ENCODE measurements at places on chromosomes 12 and 14. TPM values are rescaled to one million over a fixed set of nuclear protein-coding genes. Genes with fewer than 3 reads are reported as not detected.

The PRPF39 gene
- 38.4 TPM for total RNA-seq

The KRT85 gene
- total RNA-seq: not detected

The POTEM gene
- total RNA-seq: not detected

The C12orf50 gene
- not detected for total RNA-seq

The SIVA1 gene
- total RNA-seq: 73.3 TPM

The MMP19 gene
- total RNA-seq: 9.3 TPM

The GUCY2C gene
- not detected for total RNA-seq

The ZFHX2 gene
- total RNA-seq: 2.9 TPM

The ESYT1 gene
- total RNA-seq: 67.5 TPM

The CCDC197 gene
- not detected for total RNA-seq

The RARG gene
- total RNA-seq: 26.5 TPM

The FOXG1 gene
- total RNA-seq: not detected

The PLEKHD1 gene
- 0.55 TPM for total RNA-seq

The PTGDR gene
- not detected for total RNA-seq

The BLOC1S1 gene
- 129 TPM for total RNA-seq

The ASPG gene
- 1.7 TPM for total RNA-seq

The STXBP6 gene
- total RNA-seq: 8.8 TPM

The RFLNA gene
- total RNA-seq: 294 TPM

The RASSF8 gene
- 18.7 TPM for total RNA-seq

The RTL1 gene
- not detected for total RNA-seq

The LRRC43 gene
- total RNA-seq: 1.3 TPM

The USP44 gene
- total RNA-seq: under 0.01 TPM

The VWF gene
- 103 TPM for total RNA-seq

The ANAPC7 gene
- 53.9 TPM for total RNA-seq

The CELA1 gene
- total RNA-seq: not detected

The TSHR gene
- total RNA-seq: not detected

The AKAP6 gene
- 3.5 TPM for total RNA-seq

The PMCH gene
- not detected for total RNA-seq

The GMFB gene
- 101 TPM for total RNA-seq

The PDZRN4 gene
- 14.5 TPM for total RNA-seq

The METTL1 gene
- total RNA-seq: 13.2 TPM

The ADCY6 gene
- 58.8 TPM for total RNA-seq

The RPL10L gene
- not detected for total RNA-seq

The FAM186B gene
- total RNA-seq: not detected

The INHBC gene
- not detected for total RNA-seq

The REC8 gene
- 17.6 TPM for total RNA-seq

The CS gene
- 109 TPM for total RNA-seq

The DNAJC22 gene
- total RNA-seq: 18.3 TPM

The ZNF891 gene
- total RNA-seq: 2.5 TPM

The CLEC4C gene
- total RNA-seq: not detected

The TOMM20L gene
- total RNA-seq: not detected

The ATL1 gene
- 10.1 TPM for total RNA-seq

The NGB gene
- 9.4 TPM for total RNA-seq

The TAMALIN gene
- 8.1 TPM for total RNA-seq

The SLC25A47 gene
- total RNA-seq: not detected

The PIANP gene
- total RNA-seq: 0.14 TPM

The BEST3 gene
- total RNA-seq: not detected

The OASL gene
- 24.8 TPM for total RNA-seq

The RNASE7 gene
- total RNA-seq: 2.6 TPM

The RIMKLB gene
- total RNA-seq: 25.5 TPM

The KCNK13 gene
- not detected for total RNA-seq

The PZP gene
- not detected for total RNA-seq

The PRIMA1 gene
- total RNA-seq: 1.8 TPM

The L2HGDH gene
- 8.7 TPM for total RNA-seq

The PLEKHH1 gene
- 129 TPM for total RNA-seq

The HSPA2 gene
- total RNA-seq: 13.9 TPM

The LHX5 gene
- not detected for total RNA-seq

Measured in stomach (tissue), 19 donors.